ENCODE measurements at places on chromosomes 4 and X. TPM values are rescaled to one million over a fixed set of nuclear protein-coding genes. Genes with fewer than 3 reads are reported as not detected.

S100G gene
- not detected for polyA plus RNA-seq

SHOX gene
- not detected for polyA plus RNA-seq

NR3C2 gene
- polyA plus RNA-seq, result 2.5 TPM

VCX2 gene
- polyA plus RNA-seq, result not detected

SMIM31 gene
- not detected for polyA plus RNA-seq

VCX gene
- polyA plus RNA-seq, result not detected

DMP1 gene
- polyA plus RNA-seq, result not detected

WNK3 gene
- 0.06 TPM for polyA plus RNA-seq

PNPLA4 gene
- 8.1 TPM for polyA plus RNA-seq

DNA sequence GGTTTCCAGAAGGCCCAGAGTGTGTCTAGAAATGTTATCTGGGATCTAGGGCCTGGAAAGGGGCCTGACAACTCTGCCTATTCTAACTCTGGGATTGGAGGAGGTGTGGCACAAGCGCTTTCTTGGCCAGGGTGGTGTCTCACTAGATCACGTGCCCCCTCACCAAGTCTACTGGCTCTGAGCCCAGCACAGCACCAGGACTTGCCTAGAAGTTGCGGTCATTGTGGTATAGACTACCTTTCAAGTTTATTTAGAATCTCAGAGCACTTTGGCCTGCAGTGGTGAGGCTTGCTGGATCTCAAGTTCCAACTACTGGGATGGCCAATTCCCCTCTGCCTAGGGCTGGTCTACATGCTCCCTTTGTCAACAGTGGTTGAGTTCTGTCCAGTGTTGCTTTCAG is 223.3 kb upstream of the MAGEB2 start:
- no peak for DNase-seq
- H3K27me3 ChIP-seq, result no peaks in the 10 kb centered on the region
- H3K4me1 ChIP-seq, result no peaks in the 10 kb centered on the region
- H3K4me3 ChIP-seq, result no peak overlapping the region

DNA sequence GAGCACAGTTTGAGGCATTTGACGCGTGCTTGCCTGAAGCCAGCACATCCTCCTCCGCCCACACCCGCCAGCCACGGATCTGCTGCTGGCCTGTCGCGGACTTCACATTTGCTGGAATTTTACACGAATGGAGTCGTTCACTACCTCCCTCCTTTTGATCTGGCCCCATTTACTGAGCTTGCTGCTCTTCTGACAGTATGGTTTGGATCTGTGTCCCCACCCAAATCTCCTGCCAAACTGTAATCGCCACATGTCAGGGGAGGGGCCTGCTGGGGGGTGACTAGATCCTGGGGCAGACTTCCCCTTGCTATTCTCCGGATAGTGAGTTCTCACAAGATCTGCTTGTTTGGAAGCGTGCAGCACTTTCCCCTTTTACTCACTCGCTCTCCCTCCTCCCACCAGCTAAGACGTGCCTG is 19.9 kb upstream of the CPLX1 start:
- no peaks in the 10 kb centered on the region for H3K36me3 ChIP-seq
- H3K27me3 ChIP-seq, result no peaks in the 10 kb centered on the region
- DNase-seq, result peak; percentile 43
- H3K27ac ChIP-seq, result no peak overlapping the region

GRCh38 chr4:3223346-3223745 is 25.6 kb upstream of the MSANTD1 start:
- no peak for DNase-seq
- peaks cover 72% of the 10 kb centered on the region for H3K36me3 ChIP-seq
- no peak overlapping the region for H3K4me3 ChIP-seq
- H3K27me3 ChIP-seq, result no peaks in the 10 kb centered on the region
- H3K4me1 ChIP-seq, result peaks cover 5% of the 10 kb centered on the region
- H3K27ac ChIP-seq, result no peak overlapping the region

GRCh38 chr4:128565565-128566186 is 243.8 kb upstream of the JADE1 start:
- no peak overlapping the region for H3K27ac ChIP-seq
- H3K4me1 ChIP-seq, result peaks cover 8% of the 10 kb centered on the region
- no peak for DNase-seq
- H3K36me3 ChIP-seq, result no peaks in the 10 kb centered on the region
- H3K27me3 ChIP-seq, result no peaks in the 10 kb centered on the region

DNA sequence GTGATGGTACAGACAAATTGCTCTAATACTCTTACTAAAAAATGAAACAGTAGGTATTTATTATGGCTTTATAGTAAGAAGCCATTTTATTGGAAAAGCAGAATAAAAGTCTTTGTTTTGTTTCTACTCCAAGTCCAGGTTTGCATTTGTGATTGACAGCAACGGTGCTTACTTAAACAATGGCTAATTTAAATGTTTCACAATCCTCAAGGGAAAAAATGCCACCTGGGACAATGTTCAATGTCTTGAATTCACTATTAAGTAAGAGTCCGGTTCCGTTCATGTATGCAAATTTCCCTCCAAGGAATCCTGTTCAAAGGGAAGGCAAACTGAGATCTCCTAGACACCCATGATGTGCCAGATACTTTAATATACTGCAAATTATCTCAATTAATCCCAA is 123.6 kb downstream of the RBM47 start:
- no peak overlapping the region for H3K27ac ChIP-seq
- no peaks in the 10 kb centered on the region for H3K36me3 ChIP-seq

GRCh38 chrX:16771483-16772398 is 14.5 kb upstream of the TXLNG start:
- H3K4me1 ChIP-seq, result no peaks in the 10 kb centered on the region
- no peak for DNase-seq
- H3K4me3 ChIP-seq, result no peak overlapping the region

- H3K4me1 ChIP-seq, result peaks cover 15% of the 10 kb centered on the region
- H3K27me3 ChIP-seq, result no peaks in the 10 kb centered on the region
- no peaks in the 10 kb centered on the region for H3K36me3 ChIP-seq
- H3K27ac ChIP-seq, result peak within 1 kb of the TSS; percentile 42
- peak; percentile 90 for DNase-seq
Measured at GRCh38 chrX:119757979-119758730, at the start of gene SOWAHD. SOWAHD (plus strand) TSS chrX:119758588; CDS start chrX:119758668, 80 bp downstream.

DNA sequence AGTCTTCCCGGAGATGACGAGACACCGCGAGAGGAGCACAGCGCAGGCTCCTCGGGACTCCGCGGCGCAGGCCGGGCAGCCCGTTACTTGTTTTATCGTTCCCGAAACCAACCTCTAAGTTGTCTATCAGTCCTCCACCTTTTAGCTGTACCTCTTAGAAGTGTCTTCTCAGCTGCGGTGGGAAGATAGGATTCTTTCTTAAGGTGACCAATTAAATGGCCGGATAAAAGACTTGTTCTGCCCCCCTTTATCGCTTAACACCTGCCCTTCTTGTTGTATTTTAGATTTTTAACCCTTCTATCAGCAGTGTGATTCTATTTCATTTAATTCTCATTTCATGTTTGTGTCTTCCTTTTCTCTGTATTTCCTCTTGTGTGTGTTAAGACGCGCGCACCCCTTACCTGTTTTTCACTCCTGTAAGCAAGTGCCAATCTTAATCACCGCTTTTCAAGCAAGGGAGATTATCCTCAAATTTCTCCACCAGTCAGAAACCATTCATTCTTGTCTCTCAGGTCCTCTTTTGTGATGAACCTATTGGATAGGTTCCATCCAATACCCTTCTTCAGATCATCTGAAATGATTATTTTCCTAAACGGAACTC is at the start of gene SLC9B2:
TSS of gene SLC9B2 (minus strand) at position 15 of the 601 bp plus-strand sequence. CDS start 9,211 bp downstream, outside the sequence.
- peak within 1 kb of the TSS; percentile 90 for H3K27ac ChIP-seq
- H3K4me1 ChIP-seq, result peaks cover 28% of the 10 kb centered on the region
- DNase-seq, result no peak
- peaks cover 9% of the 10 kb centered on the region for H3K36me3 ChIP-seq
- H3K4me3 ChIP-seq, result peak within 1 kb of the TSS; percentile 83

DNA sequence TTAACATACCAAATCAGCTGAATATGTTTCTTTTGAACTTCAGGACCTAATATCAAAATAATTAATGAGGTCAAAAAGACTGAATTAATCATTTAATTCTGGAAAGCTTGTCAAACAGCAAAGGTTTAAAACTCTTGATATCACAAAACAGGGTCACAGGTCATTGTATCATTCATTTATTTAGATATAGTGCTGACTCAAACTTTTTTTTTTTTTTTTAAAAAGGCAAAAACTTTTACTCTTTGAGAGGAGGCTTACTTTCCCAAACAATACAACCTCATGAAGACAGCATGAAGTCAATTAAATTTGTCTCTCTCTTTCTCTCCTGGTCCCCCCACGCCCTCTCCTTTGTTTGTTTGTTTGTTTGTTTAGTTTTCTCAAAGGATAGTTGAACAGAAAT is 15.6 kb upstream of the GPR78 start:
- no peaks in the 10 kb centered on the region for H3K4me1 ChIP-seq
- DNase-seq, result no peak
- no peak overlapping the region for H3K27ac ChIP-seq
- H3K4me3 ChIP-seq, result no peak overlapping the region

All from spleen (tissue), 13 donors.